HT1080 (cell line): ENCODE measurements at places on chromosomes 12 and 14. TPM values are rescaled to one million over a fixed set of nuclear protein-coding genes. Genes with fewer than 3 reads are reported as not detected.

Gene GPRC5A
- total RNA-seq: 19.8 and 21.7 TPM in 2 replicates

Gene OR10P1
- total RNA-seq: not detected in 2 replicates

Gene DERA
- total RNA-seq: 33.7 and 50.8 TPM in 2 replicates

Gene RPL10L
- total RNA-seq: not detected in 2 replicates

Gene SLC2A13
- total RNA-seq: 6.4 and 6.9 TPM in 2 replicates
